ENCODE measurements at places on chromosomes 6 and 20.

DNA sequence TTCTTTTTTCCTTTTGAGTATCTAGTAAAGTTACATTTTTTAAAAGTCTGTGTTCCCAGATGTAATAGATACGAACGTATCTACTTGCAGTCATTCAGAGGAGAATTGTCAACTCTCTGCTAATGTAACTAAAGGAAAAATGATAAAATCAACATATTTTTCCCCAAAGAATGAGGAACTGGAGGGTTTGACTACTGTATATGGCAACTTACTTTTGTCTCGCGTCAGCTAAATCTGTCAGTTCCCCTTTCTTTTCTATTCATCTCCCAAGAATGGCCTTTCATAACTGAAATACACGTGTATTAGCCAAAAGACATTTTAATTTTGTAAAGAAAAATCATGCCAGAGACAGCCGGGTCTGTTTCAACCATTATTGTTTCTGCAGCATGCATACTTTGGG lies 5.4 kb downstream of the EYA2 start:
- DNase-seq = no peak

- DNase-seq = no peak
Observed at GRCh38 chr20:24764027-24764793, 184.9 kb upstream of the CST7 start.

GRCh38 chr6:8639928-8640649 lies 204.7 kb upstream of the SLC35B3 start:
- no peak for DNase-seq

- DNase-seq = no peak
Observed at GRCh38 chr6:158999154-158999665, 792 bp downstream of the RSPH3 start.

DNA sequence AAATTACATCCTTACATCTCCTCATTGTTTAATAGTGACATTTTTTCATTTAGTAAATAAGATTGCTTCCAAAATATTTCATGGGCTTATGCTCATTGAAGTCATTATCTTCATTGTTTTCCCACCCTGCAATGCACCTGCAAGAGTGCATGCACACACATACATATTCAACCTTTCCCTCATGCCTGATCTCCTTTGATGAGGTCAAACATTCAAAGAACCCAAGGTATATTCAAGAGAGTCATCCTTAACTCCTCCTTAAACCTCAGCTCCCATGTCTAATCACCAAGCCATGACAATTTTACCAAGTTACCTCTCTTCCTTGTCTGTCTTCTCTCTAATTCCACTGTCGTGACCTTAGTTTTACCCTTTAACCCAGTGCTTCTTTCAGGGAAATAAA lies 56.5 kb downstream of the HIVEP2 start:
- DNase-seq = no peak

DNA sequence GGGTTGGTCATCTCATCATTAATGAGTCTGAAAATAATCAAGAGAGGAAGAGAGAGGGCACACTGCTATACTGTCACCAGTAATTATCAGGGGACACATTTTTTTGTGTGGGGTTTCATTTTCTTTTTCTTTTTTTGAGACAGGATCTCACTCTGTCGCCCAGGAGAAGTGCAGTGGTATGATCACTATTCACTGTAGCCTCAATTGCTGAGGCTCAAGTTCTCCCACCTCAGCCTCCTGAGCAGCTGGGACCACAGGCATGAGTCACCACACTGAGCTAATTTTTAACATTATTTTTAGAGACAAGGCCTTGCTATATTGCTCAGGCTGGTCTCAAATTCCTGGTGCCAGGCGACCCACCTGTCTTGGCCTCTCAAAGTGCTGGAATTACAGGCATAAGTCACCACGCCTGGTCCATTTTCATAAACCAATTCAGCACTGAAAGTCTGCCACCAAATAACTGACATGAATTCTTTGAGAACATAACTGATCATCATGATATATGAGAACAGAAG lies 43.3 kb downstream of the EPHA7 start:
- DNase-seq = no peak

All from naive thymus-derived CD8-positive, alpha-beta T cell (primary cell).